Central memory CD4-positive, alpha-beta T cell (primary cell): ENCODE measurements at places on chromosomes 11 and 22.

DNA sequence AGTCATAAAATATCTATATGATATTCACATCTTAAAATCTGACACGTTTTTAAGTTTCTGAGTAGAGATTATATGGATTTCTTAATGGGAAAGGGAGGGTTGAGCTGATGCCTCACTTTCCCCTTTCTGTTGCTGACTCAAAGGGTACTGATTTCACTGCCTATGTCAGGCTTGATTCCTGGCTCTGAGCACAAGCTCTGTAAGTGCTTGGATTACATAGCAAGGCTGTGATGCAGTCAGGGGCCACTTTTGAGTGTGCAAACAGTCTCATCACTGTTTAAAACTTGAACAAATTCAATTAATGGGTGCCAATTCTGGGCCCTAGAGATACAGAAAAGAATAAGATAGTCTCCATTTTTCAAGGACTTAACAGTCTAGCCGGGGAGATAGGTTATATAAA, 14.4 kb downstream of the ATXN10 start:
- DNase-seq, result no peak

DNA sequence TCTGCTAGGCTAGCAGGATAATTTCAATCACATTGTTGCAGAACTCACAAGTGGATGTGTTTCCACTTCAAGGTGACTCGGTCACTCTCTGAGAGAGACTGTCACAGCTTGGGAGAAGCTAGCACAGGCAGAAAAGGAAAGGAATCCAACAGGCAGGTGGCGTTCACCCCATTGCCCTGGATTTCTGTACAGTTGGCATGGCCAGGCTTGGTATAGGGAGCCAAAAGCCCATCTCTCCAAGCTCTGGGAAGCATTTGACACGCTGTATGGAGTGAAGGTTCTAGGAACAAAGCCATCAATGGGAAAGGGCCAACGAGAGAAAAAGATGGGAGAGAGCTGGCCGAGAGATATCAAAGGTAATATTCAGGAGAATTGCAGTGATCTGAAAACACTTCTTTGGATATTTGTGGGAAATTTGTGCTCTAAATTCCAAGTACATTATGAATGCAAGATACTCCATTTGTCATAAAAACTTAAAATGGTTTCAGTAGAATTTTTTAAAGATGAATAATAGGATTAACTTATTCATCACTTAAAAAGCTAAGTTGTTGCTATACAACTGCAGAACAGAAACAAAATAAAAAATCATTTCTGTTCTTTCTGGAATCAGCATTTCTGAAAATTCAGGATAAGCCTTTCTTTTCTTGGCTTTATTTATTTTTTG, 223.5 kb upstream of the NTM start:
- no peak for DNase-seq

DNA sequence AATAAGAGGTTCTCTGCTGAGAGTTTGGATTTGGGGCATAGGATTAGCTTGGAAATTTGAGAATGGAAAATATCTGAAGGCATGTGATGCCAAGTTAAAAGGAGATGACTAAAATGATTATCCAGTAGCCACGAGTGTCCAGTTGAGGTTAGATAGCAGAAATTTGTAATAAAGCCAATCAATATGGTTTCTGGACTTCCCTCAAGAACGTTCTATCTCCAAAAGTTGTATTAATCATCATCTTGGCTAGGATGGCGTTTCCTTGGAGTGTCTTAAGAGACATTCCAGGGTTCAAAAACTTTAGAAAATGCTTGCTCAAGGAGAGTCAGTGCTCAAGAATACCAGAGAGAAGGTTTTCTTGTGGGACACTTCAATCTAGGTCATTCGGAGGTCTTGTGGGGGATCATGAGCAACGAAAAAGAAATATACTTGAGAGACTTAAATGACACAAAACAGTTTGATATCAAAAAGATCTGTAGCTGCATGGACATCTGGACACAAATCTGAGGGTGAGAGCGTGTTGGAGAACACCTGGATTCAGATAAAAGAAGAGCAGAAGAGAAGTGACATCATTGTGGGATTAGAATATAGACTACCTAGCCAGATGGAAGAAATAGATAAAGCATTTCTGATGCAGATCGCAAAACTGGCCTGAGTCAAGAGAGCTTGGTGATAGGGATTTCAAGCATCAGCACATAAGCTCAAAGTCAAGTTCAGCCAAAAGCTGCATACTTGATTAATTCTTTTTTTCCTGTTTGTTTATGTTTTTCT, 97.7 kb downstream of the ARFGAP2 start:
- DNase-seq, result no peak

DNA sequence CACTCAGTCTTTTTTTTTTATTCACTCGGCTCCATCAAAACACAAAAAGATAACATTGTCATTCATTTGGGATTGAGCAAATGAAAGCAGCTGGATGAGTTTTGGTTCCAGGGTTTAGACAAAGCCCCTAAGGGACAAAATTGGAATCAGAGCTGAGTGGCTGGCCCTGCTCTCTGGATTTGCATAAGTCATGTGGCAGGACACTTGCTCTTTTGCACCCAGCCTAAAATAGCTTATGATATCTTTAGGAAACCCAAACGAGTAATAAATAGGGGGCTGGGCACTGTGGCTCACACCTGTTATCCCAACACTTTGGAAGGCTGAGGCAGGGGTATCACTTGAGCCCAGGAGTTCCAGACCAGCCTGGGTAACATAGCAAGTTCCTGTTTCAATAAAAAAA, 11.0 kb upstream of the TMEM121B start:
- DNase-seq, result no peak

DNA sequence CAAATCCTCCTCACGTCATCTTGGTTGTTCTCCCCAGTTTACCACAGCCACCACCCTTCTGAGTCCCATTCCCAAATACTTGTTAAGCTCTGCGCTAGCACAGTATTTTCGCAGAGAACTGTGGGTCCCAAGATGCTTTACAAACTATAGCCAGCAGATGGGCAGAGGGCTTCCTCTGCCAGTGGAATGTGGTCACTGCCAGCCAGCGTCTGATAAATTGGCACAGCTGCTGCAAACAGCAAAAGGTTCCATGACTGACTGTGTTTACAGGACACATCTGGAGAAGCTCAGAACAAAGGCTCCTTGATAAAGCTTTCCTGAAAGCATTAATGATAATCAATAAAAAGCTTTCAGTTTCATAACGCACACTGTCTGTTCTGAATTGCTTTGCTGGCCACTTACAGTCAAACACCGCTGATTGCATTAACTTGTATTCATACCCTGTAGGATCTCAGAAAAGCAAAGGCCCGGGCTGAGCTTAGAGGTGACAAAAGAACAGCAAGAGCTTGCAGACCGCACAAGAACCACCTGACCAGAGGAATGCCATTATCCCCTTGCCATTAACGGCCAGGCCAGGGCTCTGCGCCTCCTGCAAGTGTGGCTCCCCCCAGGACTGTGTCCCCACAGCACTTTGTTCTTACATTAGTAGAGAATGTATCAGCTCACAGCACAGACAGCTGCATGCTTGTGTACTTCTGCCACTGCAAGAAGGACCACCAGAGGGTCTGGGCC, 120.6 kb downstream of the MICAL3 start:
- DNase-seq, result no peak

DNA sequence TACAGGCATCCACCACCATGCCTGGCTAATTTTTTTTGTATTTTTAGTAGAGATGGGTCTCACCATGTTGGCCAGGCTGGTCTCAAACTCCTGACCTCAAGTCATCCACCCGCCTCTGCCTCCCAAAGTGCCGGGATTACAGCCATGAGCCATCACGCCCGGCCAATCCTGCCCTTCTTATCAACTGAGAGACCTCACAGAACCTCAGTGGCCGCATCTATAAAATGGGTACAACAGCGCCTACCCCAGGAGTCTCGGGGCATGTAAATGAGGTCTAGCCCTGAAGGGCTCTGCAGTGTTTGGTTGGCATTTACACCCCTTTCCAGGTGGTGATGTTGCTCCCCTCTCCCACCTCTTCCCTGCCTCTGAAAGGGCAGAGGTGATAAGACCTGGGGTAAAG, 11.7 kb downstream of the SYNGR1 start:
- no peak for DNase-seq

- DNase-seq, result no peak
Observed at GRCh38 chr11:122094836-122095235, 21.2 kb downstream of the BLID start.
